Left ventricle myocardium inferior (tissue), 1 donor: ENCODE measurements at places on chromosomes 3 and 15.

GRCh38 chr3:10392244-10392643 lies 71.3 kb upstream of the SEC13 start:
- DNase-seq = no peak

DNA sequence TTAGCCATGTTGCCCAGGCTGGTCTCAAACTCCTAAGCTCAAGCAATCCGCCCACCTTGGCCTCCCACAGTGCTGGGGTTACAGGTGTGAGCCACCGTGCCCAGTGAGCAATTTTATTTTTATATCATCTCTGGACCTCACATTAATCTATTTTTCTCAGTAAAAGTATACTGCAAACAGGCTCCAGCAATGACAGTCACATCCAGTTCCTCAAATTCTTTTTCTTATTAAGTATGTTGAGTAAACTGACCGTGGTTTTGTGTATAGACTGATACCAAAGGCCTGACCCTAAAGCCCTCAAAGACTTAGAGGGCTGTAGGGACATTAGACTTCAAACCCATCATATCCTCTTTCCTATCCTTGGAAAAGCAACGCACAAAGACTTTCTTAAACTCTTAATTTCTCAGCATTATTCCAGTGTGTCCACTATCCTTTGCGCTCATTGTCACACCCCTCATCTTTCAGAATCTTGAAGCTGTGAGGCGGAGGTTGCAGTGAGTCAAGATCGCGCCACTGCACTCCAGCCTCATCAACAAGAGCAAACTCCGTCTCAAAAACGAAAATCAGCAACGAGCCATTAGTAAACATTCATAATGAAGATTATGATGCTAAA lies 2.0 kb downstream of the NGLY1 start:
- no peak for DNase-seq

DNA sequence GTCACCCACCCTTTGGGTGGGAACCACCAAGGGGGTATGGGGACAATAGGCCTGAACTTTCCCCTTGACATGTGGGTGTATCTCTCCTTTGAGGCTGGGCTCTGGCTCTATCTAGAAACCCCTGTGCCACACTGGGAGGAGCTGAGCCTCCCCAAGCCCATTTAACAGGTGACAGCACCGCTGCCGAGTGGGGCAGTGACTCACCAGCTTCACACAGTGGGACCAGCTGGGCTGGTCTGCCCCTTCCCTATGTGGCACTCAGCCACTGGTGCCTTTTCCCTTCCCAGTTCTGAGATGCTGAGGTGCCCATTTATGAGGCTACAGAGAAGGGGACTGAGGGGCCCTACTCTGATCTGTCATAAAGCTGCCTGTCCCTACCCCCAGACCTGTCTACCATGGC lies 5.1 kb downstream of the PSTPIP1 start:
- DNase-seq = no peak

DNA sequence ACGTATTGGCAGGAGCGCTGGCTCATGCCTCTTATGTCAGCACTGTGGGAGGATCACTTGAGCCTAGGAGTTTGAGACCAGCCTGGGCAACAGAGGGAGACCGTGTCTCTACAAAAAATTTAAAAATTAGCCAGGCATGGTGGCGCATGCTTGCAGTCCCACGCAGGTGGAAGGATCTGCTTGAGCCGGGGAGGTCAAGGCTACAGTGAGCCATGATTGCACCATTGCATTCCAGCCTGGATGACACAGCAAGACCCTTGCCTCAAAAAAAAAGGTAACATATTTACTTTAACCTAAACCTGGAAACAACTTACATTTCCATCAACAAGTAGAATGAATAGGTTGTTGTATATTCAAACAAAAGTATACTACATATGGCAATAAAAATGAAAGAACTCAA lies 78.1 kb downstream of the HERC2 start:
- no peak for DNase-seq

GRCh38 chr3:155420881-155421486 lies 127.5 kb upstream of the STRIT1 start:
- DNase-seq = no peak

- no peak for DNase-seq
Observed at GRCh38 chr15:61558172-61559136, 329.4 kb upstream of the RORA start.

- DNase-seq = no peak
Observed at GRCh38 chr3:13345284-13345683, 74.8 kb downstream of the NUP210 start.

DNA sequence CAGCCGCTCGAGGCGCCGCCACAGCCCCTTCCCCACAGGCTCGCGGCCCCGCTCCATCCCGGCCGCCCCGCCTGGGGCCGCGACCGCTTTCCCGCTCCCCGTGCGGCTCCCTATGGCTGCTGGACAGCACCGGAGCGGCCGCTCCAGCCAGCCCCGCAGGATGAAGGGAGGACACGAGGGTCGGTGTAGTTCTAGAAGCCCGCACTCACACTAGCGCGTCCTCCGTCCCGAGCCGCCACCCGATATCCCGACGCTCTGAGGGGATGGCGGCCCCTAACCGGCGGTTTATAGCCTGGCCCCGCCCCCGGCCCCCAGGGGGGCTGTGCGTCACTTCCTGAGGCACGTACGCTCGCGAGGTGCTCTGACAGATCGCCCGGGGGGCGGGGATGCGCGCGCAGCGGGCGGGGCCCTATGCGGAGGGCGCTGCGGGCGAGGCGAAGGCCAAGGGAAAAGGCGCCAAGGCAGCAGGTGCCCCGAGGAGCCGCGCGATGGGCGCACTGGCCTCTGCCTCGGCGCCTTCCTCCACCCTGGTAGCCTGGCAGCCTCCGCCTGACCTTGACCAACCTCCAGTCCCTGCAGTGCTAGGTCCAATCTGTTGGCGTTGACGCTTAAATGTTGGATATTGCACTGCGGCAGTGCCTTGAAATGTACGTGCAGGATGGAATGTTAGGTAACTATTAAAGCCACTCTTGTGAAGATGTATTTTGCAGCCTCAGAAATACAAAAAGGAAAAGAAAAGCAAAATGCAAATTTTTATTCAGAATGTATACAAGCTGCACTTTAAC lies at the start of gene TFRC:
Gene TFRC, minus strand, starts transcription at position 257 of the 785 bp plus-strand sequence. CDS start 4,991 bp downstream, outside the sequence.
- DNase-seq = peak; percentile 96

GRCh38 chr3:13002398-13003124 lies 70.7 kb downstream of the IQSEC1 start:
- DNase-seq = no peak

GRCh38 chr3:31546162-31546561 lies 13.4 kb downstream of the STT3B start:
- no peak for DNase-seq

GRCh38 chr3:59867185-59868002 lies 817.6 kb upstream of the CFAP20DC start:
- DNase-seq = no peak

- DNase-seq = no peak
Observed at GRCh38 chr3:9930804-9931418, 2.7 kb upstream of the CRELD1 start.

- no peak for DNase-seq
Observed at GRCh38 chr3:169454823-169455222, 208.7 kb downstream of the MECOM start.

GRCh38 chr3:151660885-151661284 lies 72.8 kb upstream of the AADACL2 start:
- DNase-seq = no peak

GRCh38 chr3:65490114-65490513 lies 548.6 kb downstream of the MAGI1 start:
- no peak for DNase-seq

DNA sequence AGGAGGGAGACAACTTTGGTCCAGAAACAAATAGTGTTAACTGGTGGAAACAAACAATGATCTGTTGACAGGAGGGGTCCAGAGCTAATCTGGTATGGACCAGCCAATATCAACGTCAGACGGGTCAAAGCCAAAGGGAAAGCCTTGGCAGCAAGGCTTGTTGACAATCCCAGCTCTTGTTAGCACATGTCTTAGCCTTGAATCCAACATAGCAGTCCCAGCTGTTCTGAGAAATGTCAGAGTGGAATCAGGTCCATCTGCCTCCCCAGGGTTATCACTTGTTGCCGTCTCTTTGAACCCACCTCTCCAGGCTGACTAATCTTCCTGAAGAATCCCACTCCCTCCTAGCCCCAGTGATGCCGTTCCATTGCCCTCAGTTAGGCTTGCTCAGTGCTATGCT lies 404.6 kb upstream of the MCTP2 start:
- peak; percentile 40 for DNase-seq

DNA sequence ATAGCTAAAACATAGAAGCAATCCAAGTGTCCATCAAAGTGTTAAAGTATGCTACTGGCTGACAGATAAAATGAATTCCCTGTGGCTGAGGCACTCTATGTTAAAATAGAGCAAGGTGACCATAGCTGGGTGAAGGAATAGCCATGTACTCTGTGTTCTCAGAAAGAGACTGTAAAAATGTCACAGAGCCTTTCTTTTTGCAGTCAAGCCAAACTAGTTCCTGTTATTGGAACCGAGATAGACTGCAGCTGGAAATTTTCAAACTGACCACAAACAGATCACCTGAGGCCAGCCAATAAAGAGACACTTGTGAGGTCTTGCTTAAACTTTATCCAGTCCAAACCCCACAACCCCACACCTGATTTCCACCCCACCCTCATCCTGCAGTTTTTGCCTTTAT lies 422.8 kb upstream of the NAALADL2 start:
- DNase-seq = no peak

- DNase-seq = no peak
Observed at GRCh38 chr3:169838511-169839030, 25.9 kb upstream of the LRRC34 start.

GRCh38 chr3:111723293-111724215 lies 128.4 kb upstream of the ZBED2 start:
- no peak for DNase-seq

DNA sequence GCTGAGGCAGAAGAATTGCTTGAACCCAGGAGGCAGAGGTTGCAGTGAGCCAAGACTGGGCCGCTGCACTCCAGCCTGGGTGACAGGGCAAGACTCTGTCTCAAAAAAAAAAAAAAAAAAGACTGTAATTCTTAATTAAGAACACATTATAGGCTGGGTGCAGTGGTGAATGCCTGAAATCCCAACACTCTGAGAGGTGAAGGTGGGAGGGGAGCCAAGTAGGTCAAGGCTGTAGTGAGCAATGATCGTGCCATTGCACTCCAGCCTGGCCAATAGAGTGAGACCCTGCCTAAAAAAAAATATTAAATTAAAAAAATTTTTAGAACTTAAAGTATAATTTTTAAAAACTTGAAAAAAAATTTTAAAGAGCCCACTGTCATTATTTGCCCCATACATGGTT lies 13.4 kb upstream of the ARPIN start:
- DNase-seq = no peak

DNA sequence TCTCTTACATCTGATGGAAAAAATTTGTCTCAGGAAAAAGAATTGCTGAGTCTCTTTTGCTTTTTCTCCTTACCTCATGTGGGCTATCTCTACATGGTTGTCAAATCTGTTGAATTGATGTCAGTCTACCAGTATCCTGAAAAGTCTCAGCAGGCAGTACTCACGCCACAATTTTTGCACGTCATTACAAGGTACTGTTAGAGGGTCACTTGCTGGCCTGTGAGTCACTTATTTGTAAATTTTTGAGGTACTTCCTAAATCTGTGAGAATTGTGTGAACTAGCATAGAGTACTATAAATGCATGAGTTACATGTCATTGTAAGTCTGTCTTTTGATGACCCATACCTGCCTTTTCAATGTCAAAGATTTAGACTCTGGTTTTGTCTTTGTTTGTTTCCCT lies 15.9 kb downstream of the HPS3 start:
- DNase-seq = no peak

DNA sequence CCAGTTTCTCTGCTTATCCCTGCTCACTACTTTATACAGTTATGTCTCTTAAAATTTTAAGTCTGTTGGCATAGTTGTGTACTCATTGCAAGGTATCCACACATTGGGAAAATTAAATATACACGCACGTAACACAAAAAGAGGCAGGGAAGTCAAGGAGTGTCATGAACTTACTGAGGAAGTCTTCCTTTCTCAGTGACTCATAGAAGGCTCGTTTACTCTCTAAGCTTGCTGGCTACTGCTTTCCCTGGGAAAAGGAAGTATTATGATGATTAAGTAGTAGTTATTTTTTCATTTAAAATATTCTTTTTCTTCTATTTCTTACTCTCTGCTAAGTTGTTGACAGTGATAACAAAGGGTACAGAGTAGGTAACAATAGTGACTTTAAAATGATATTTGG lies 287.3 kb downstream of the UBE2E2 start:
- DNase-seq = no peak

DNA sequence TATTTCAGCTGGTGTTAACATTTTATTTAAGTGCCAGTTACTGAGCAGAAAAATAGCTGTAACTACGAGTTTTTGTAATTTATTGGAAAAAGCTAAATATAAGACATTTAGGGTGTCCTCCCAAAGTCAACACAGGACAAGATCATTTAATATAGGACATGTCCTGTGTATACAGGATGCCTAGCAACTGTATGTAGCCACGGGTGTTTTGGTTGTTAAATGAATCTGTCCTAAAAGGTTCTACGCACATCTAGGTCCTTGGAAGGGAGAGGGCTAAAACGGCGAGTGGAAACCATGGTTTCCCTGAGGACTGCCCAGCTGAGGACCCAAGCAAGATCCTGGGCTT lies 565 bp upstream of the ZNF621 start:
- no peak for DNase-seq

- no peak for DNase-seq
Observed at GRCh38 chr15:44542596-44542995, 5.6 kb downstream of the EIF3J start.
